ENCODE measurements at places on chromosomes 5 and 9.

DNA sequence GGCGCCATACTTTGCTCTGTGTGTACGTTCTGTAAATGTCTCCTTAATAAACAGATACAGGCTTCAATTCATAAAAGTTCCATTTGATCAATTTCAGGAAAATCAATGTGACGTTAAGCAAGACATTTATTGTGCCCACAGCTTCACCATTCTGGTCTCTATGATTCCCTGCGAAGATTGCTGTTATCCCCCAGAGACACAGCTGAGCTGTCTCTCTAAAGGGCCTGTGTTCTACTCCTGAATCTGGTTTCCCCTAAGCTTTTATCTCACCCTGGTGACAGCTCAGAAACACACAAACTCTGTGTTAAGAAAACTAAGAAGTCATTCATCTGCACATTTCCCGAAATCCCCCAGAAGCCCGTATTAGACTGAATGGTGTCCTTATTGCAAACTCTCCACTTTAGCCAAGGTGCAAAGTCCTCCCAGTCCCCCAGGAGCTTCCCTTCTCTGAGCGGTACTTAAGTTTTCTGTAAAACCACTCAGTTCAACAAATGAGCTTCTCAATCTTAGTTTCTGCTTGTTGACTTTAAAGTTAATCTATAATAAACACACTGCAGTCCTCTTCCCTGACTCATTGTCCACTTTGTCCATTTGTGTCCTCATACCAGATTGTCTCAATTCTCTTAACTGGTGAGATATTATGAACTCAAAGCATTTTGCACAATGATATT is 1.4 kb upstream of the C5orf15 start:
- peak; percentile 18 for DNase-seq

DNA sequence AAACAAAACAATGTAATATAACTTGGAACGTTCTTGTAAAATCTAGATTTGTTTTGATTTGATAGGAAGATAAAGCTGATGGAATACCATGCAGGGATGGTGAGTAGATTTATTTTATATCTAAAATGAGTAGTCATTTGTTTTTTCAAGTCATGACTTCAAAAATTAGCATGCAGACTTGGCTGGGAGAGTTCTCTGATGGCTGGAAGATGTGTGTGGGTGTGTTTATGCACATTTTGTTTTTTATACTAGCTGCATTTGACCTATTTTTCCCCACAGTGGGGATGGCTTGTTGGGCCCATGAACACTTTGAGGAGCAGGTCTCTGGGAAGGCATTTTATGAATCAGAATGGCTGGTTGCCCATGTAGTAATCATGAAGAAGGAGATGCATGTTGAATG is 109.2 kb downstream of the MTRR start:
- no peak for DNase-seq

- DNase-seq: no peak
These were observed 1342.4 kb upstream of the DMAC1 start for GRCh38 chr9:9142001-9142400.

DNA sequence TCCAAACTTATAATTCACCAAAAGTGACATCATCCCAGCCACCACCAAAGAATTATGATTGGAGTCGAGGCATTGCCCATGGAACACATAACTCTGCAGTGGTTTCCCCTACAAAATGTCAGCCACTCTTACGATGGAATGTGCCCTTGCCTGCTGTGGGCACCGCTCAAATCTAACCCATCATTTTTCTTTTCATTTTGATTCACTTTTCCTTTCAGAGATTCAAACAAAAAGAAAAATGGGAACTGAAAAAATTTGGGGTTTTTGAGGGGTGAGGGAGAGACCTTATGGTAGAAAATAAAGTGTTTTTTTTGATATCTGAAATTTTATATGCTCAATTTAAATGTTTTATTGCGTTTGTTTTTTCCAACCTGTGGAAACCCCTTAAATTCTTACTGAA is 28.1 kb downstream of the SMARCA2 start:
- no peak for DNase-seq

DNA sequence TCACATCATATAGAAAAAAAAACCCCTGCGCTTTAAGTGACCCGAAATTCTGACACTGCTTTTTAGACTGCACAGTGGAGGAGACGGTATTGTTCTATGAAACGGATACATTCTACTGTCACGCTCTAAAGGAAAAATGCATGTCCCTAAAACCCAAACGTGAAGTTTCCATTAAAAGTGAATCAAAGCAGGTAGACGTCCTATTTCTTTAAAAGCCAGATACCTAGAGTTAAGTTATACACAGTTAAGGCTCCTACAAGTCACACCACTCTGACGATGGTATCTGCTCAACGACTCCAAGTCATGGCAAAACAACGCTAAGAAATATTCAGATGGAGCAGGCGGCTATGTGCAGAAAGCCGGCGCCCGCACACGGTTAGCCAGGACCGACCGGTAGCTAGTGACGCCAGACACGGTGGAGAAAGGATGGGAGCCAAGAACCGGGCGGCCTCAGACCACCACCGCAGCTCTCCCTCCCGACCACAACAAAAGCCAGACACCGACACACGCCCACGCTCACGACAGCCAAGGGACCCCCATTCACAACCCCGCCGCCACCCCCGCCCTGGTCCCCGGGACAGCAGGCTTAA is 734 bp downstream of the SKP1 start:
- DNase-seq: peak; percentile 59

DNA sequence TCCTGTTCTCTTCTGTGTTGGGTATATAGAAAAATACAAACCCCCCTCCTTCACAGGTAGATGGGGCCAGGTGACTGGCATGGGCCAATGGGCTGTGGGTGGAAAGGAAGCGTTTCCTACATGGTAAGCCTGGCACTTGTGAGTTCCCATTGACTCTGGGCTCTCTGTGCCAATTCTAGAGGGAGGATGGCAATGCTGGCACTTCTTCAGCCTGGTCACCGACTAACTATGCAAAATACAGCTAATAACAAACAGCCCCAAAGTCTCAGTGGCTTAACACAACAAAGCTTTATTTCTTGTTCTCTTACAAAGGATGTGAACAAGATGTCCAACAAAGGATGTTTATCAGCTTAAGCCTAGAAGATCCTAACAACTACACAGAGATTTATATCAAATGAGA is 258.1 kb downstream of the SYK start:
- DNase-seq: no peak

- no peak for DNase-seq
These were observed 51.2 kb downstream of the PARP8 start for GRCh38 chr5:50717651-50718050.

GRCh38 chr9:13436591-13436990 is 157.1 kb upstream of the MPDZ start:
- DNase-seq: peak; percentile 53

GRCh38 chr9:7166074-7166473 is 408.3 kb downstream of the KDM4C start:
- no peak for DNase-seq

GRCh38 chr9:100465761-100466160 is 7.2 kb upstream of the TMEFF1 start:
- no peak for DNase-seq

GRCh38 chr5:150065346-150065745 is 21.0 kb downstream of the CSF1R start:
- DNase-seq: peak; percentile 25

All from cardiac muscle cell (in vitro differentiated cells and primary cell).